ENCODE measurements at places on chromosomes 5 and 9.
A peak's percentile ranks its signal among the peaks of the same experiment; 100 is the strongest.

DNA sequence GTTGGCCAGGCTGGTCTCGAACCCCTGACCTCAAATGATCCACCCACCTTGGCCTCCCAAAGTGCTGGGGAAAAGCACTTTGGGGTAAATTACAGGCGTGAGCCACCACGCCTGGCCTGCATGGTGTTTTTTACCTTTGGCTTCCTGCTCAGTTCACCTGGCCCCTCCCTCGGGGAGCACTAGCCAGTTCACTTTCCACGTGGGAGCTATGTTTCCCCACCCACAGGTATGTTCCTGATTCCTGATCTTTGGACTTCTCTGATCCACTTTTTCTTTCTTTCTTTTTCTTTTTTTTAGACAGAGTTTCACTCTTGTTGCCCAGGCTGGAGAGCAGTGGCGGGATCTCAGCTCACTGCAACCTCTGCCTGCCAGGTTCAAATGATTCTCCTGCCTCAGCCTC lies 15.8 kb downstream of the DAB2IP start:
- H3K4me1 ChIP-seq, result peaks cover 16% of the 10 kb centered on the region
- H3K36me3 ChIP-seq, result peaks cover 30% of the 10 kb centered on the region
- DNase-seq, result no peak
- no peak overlapping the region for H3K4me3 ChIP-seq
- no peaks in the 10 kb centered on the region for H3K27me3 ChIP-seq

DNA sequence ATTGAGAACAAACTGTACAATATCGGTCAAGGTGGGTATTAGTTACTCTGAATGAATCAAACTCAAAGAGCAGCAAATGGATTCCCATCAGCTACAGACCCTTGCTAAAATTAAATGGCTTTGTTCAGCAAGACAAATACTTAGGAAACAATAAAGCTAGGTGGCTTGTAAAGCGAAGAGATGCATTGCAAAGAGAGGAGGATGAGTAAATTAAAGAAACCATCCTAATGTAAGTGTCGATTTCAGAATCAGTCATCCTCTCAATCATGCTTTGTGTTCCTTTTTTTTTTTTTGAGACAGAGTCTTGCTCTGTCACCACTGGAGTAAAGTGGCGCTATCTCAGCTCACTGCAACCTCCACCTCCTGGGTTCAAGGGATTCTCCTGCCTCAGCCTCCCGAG lies 359.2 kb upstream of the ZNF462 start:
- H3K4me3 ChIP-seq, result no peak overlapping the region
- peaks cover 3% of the 10 kb centered on the region for H3K36me3 ChIP-seq
- no peaks in the 10 kb centered on the region for H3K4me1 ChIP-seq
- no peak overlapping the region for H3K27ac ChIP-seq

DNA sequence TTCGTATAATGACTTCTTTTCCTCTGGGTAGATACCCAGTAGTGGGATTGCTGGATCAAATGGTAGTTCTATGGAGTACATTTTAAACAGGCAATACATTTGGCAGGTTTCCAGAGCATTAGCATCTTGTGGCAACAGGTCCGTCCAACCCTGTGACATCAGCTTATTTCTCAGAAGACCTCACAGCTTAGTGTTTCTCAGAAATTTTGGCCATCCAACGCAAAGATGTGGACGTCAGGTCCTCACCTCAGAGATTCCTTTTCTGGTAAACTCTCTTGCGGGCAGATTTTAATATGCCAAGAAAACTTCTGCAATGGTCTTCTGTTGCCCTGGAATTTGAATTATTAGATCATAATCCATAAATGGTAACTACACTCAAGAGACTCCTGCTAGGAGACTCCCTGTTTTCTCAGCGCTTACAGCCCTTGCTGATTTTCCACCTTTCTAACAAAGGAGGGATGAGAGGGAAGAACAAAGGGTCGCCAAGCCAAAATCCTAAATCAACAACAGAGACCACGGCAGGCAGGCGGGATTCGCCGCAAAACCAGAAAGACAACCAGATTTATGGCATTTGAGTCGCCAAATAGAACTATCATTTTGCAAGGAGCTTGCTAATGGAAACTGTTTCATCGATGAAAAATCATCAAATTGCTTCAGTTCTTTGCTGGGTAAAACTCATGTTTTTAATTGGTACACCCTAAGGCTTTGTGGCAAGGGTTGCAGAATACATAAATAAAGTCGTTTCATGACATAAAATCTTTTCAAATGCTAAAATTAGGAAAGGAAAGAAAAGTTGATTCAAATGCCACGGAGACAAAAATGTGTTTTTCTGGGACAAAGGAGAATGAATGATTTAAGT lies 34.1 kb upstream of the PLPP1 start:
- no peaks in the 10 kb centered on the region for H3K36me3 ChIP-seq
- H3K27ac ChIP-seq, result no peak overlapping the region
- H3K4me1 ChIP-seq, result peaks cover 11% of the 10 kb centered on the region
- no peak overlapping the region for H3K4me3 ChIP-seq

GRCh38 chr5:133564921-133565565 lies 47.3 kb downstream of the FSTL4 start:
- no peaks in the 10 kb centered on the region for H3K4me1 ChIP-seq
- no peak overlapping the region for H3K27ac ChIP-seq
- no peak for DNase-seq
- H3K4me3 ChIP-seq, result no peak overlapping the region

DNA sequence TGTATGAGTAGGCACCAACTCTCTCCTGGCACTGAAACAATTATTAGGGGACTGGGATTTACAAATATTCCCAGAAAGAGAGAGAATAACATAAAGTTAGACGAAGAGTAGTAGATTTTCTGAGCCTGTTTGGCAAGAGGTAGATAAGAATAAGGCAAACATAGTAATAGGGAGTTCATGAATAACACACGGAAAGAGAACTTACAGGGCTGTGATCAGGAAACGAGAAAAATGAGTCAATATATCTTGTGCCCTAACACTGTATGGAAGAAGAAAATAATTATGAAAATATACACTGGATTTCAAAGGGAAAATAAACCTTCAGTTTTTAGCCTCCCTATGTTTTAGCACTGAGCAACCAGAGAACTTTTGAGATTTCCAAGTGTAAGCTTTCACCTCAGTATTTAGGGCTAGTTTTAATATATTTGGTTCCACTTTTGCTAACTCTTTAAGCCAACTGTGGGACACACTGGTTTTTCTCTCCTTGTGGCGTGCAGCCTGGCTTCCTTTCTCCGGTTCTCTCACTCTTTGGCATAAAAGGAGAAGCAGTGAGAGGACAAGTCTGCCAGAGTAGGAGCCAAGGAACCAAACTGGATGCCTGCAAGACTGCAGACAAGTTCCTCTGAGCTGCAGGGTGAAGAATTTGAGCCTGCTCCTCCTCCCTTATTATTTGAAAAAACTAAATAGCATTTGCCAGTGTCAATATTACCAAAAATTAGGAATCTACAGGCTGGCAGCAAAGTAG lies 6.6 kb upstream of the KCNN2 start:
- H3K27ac ChIP-seq, result no peak overlapping the region
- H3K4me1 ChIP-seq, result peaks cover 2% of the 10 kb centered on the region
- peaks cover 71% of the 10 kb centered on the region for H3K27me3 ChIP-seq
- no peak for DNase-seq

DNA sequence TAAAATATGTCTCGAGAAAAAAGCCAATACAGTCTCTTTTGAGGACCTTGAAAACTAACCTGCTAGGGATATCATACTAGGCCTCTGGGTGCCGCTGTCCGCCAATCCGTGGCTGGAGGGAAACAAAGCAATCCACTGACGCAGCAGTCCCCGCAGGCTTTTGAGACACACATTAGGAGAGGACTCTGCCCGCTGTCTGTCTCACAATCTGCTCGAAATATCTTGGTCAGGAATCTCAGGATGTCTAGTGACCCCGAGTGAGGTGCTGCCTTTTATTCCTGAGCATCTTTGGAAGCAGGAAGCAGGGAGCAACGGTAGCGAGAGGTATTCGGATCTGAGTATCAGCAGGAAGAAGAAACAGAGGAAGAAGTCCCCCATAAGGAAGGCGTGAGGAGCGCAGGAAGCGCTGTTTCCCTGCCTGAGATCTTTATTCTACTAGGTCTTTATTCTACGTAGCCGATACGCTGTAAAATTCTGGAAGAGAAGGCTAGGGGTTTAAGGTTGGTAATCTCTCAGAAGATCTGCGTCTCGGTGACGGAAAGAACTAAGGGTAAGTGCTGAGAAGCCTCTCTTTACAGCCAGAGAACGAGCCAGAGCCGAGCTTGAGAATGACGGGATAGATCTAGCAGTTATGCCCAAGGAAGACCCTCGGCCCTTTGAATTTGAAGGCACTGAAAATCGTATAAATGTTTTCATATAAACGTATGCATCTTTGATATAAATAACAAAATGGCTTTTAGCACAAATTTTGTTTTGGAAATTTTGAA lies 4.0 kb upstream of the PCDHGA1 start:
- no peak for DNase-seq
- peaks cover 28% of the 10 kb centered on the region for H3K36me3 ChIP-seq
- peak overlapping the region; percentile 92 for H3K27ac ChIP-seq
- peaks cover 2% of the 10 kb centered on the region for H3K27me3 ChIP-seq
- H3K4me3 ChIP-seq, result peak overlapping the region; percentile 62

DNA sequence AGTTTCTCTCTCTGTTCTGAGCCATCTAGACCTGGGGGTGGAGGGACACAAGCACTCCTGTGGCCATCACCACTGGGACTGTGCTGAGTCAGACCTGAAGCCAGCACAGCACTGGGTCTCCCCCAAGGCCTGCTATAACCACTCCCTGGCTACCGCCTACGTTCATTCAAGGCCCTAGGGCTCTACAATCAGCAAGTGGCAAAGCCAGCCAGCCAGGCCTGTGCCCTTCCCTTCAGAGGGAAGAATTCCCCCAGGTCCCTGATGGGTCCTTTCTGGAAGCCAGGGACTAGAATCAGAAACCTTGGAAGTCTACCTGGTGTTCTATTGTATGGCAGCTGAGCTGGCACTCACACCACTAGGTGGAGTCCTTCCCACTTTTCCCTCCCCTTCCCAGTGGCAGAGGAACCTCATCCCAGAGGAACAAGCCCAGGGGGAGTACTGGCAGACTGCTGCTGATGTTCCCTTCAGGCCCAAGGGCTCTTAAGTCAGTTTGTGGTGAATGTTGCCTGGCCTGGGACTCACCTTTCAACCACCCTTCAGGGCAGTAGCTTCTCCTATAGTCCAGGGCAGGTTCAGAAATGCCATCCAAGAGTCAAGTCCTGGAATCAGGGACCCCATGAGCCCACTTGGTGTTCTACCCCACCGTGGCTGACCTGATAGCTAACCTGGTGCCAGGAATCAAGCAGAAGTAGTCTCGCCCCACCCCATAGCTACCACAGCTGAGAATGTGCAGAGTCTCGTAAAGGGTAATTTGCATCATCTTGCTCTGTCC lies 20.0 kb downstream of the JMY start:
- DNase-seq, result peak; percentile 43
- no peaks in the 10 kb centered on the region for H3K36me3 ChIP-seq
- peaks cover 6% of the 10 kb centered on the region for H3K4me1 ChIP-seq
- H3K4me3 ChIP-seq, result no peak overlapping the region

- DNase-seq, result no peak
- H3K27ac ChIP-seq, result no peak overlapping the region
- peaks cover 6% of the 10 kb centered on the region for H3K4me1 ChIP-seq
- no peak overlapping the region for H3K4me3 ChIP-seq
- no peaks in the 10 kb centered on the region for H3K36me3 ChIP-seq
- no peaks in the 10 kb centered on the region for H3K27me3 ChIP-seq
Observed at GRCh38 chr9:79896390-79896980, 324.7 kb downstream of the TLE4 start.

GRCh38 chr9:125906893-125907292 lies 159.7 kb downstream of the PBX3 start:
- DNase-seq, result no peak
- H3K27ac ChIP-seq, result no peak overlapping the region
- H3K4me3 ChIP-seq, result no peak overlapping the region
- H3K36me3 ChIP-seq, result no peaks in the 10 kb centered on the region
- H3K4me1 ChIP-seq, result peaks cover 68% of the 10 kb centered on the region

DNA sequence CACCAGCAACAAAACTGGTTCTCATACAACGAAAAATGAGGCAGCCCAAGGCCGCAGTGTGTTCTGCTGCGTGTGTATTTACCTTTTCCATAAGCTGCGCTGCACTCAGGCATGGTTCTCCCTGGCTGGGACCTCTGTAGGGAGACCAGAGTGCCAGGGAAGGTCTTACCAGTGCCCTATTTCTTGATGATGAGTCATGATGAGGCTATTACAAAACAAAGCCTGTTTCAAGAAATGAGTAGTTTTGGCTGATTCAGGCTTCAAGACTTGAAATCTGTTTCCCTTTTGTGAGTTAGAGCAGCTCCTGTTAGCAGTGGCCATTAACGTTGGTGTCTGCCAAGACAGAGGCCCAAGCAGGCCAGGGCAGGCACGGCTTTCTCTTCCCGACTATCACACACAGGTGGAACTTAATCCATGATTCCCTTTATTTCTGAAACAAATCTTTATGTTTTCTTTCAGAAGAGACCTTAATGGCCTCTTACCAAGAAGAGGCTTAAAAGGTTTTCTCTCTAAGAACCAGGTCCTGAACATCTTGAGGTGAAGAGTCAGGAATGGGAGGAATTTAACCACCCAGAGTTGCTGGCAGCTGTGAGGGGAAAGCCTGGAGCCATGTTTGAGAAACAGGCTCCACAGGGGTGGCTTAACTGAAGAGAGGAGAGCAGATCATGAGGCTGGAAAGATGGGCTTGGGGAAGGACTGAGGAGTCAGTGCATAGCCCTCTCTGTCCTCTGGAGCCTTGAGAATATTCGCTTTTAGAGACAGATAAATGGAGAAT lies 41.4 kb upstream of the TIFAB start:
- no peak overlapping the region for H3K4me3 ChIP-seq
- H3K27me3 ChIP-seq, result peaks cover 99% of the 10 kb centered on the region
- no peak for DNase-seq

- peak; percentile 12 for DNase-seq
- peak overlapping the region; percentile 76 for H3K27ac ChIP-seq
- peaks cover 23% of the 10 kb centered on the region for H3K4me1 ChIP-seq
- H3K27me3 ChIP-seq, result peaks cover 3% of the 10 kb centered on the region
- peaks cover 7% of the 10 kb centered on the region for H3K36me3 ChIP-seq
- peak overlapping the region; percentile 91 for H3K4me3 ChIP-seq
Observed at GRCh38 chr5:179731791-179732411, 721 bp upstream of the MAML1 start.

GRCh38 chr9:88781628-88782391 lies 209.5 kb upstream of the S1PR3 start:
- peak overlapping the region; percentile 8 for H3K4me3 ChIP-seq
- H3K36me3 ChIP-seq, result no peaks in the 10 kb centered on the region
- peak overlapping the region; percentile 71 for H3K27ac ChIP-seq
- peaks cover 82% of the 10 kb centered on the region for H3K27me3 ChIP-seq
- peaks cover 72% of the 10 kb centered on the region for H3K4me1 ChIP-seq

DNA sequence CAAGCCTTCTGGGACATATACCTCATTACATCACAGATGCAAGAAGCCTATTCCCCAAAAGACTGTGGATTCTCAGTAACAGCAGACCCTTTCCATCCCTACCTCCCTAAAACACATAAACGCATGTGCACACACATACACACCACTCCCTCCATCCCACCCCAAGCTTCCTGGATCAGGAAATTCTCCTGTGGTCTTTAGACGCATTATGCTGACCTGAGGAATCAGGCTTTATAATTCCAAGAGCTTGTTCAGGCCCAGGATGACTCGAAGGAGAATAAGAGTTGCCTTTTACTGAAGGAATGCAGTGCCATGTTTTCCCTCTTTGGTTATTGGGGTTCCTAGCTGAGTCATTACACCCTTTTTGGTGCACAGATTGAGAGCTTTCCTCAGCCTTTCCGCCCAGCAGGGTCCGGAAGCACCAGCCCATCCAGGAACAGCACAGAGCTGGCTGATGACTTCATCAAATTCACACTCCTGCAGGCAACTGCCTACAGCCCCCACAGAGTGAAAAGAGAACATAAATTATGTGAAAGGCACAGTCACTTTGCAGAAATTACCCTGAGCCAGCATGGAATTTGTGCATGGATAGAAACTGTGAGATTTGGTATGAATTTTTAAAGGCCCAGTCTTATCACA lies 385.0 kb upstream of the TRPC7 start:
- H3K27me3 ChIP-seq, result peaks cover 21% of the 10 kb centered on the region
- DNase-seq, result no peak
- H3K4me1 ChIP-seq, result no peaks in the 10 kb centered on the region
- H3K4me3 ChIP-seq, result no peak overlapping the region
- no peak overlapping the region for H3K27ac ChIP-seq
- H3K36me3 ChIP-seq, result no peaks in the 10 kb centered on the region

Data from neural crest cell (in vitro differentiated cells).